ENCODE measurements at places on chromosomes 11 and 22.

- DNase-seq, result no peak
Observed at GRCh38 chr11:46066335-46066734, 54.9 kb downstream of the PHF21A start.

- DNase-seq, result no peak
Observed at GRCh38 chr11:498297-499181, 8.5 kb downstream of the RNH1 start.

GRCh38 chr11:3879967-3880542 lies 24.6 kb downstream of the STIM1 start:
- no peak for DNase-seq

GRCh38 chr11:71156301-71156700 lies 96.1 kb downstream of the SHANK2 start:
- no peak for DNase-seq

- no peak for DNase-seq
Observed at GRCh38 chr11:111639226-111639925, 37.1 kb downstream of the SIK2 start.

GRCh38 chr11:10640308-10640707 lies 53.2 kb downstream of the IRAG1 start:
- DNase-seq, result no peak

- no peak for DNase-seq
Observed at GRCh38 chr11:111039982-111040381, 205.5 kb upstream of the POU2AF2 start.

DNA sequence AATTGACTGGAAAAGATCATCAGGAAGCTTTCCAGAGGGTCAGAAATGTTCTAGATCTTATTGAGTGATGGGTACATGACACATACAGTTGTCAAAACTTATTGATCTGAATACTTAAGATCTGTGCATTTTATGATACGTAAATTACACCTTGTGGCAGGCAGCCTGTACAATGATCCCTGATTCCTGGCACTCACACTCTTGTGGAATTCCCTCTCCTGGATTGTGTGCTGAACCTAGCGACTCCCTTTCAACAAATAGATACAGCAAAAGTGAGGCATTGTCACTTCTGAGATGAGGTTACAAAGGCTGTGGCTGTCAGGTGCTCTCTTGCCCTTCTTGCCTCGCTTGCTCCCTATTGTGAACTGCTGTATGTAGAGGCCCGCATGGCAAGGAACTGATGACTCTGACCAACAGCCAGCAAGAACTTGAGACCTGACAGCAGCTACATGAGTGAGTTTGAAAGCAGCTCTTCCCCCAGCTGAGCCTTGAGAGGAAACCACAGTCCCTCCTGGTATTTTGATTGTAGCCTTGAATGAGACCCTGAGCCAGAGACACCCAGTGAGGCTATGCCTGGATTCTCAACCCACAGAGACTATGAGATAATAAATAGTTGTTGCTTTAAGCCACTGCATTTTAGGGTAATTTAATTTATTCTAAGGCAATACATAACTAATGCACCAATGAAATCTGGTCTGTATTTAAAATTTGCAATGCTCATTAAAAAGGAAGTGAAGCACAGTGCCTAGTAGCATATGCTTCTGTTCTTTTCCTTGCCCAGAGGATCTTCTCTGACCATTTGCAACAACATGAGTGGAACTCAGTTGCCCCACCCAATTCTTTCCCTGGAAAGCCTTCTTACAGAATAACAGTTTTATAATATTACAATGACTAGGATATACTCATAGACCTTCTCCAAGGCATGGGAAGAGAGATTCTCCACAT lies 60.5 kb upstream of the IZUMO1R start:
- no peak for DNase-seq

DNA sequence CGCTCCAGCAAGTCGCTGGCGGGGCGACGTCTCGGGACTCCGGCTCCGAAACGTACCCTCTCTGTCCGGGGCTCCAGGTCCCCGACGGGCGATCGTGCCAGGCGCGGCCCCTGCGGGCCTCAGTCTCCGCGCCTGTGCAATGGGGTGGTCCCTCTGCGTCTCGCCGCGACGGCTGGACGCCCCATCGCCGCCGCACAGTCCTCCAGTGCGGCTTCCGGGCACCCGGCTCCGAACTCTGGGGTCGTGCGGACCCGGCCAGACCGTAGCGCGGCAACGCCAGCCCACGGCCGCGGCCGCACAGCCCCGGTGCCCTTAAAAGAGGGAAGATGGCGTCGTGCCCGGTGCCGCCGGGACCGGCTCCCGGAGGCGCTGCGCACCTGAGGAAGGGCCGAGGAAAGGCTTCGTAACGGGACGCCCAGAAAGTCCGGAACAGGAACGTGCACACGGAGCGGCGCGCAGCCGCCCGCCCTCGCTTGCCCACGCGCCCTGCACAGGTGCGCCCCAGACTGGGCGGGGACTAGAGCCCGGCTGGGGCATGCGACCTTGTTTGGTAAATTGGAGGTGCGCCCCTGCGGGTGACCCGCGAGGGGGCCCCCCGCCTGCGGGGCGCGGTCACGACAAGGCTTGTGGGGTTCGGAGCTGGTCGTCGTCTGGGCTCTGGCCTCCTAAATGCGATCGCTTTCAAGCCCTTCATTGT lies 525 bp downstream of the BIK start:
- DNase-seq, result no peak

GRCh38 chr11:69912161-69912910 lies 93.1 kb upstream of the FGF3 start:
- DNase-seq, result no peak

GRCh38 chr11:1729692-1730011 lies 20.7 kb downstream of the IFITM10 start:
- DNase-seq, result no peak

DNA sequence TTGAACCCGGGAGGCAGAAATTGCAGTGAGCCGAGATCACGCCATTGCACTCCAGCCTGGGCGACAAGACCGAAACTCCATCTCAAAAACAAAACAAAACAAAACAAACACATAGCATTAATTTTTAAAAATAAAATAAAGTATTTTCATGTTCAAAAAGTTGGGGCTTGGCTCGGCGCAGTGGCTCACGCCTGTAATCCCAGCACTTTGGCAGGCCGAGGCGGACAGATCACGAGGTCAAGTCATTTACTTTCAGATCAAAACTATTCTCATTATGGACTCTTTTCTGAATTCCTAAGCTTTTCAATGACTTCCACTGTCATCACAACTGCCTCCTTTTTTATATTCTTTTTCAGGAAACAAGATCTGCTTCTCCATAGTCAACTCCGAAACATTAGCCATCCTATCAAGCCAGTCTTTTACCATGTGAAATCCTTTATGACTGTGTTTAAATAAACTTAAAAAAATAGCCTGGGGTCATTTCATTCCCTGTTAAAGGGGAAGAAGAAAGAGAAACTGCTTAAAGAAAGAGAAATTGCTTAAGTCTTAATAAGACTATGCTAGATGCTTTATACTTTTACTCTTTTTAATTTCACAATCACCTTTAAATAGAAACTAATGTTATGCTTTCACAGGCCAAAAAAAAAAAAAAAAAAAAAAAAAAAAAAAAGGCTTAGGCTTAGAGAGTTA lies 13.1 kb upstream of the CHRNA10 start:
- DNase-seq, result no peak

DNA sequence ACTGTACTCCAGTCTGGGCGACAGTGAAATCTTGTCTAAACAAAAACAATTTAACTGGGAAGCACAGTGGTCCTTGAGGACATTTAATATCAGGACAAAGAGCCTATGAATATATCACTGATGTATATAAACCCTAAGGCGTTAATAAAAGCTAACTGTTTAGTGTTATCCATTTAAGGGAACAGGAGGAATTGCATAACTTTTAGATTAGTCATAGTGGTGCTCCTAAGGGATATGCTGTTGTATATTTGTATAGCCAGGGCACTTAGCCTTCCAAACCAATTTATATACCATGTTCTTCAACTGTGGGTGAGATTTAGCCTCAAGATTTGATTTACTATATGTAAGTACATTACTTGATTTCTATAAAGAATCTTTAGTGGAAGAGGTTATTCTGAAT lies 3.0 kb upstream of the CHEK1 start:
- DNase-seq, result no peak

GRCh38 chr22:34763496-34763895 lies 302.5 kb upstream of the ISX start:
- DNase-seq, result no peak

DNA sequence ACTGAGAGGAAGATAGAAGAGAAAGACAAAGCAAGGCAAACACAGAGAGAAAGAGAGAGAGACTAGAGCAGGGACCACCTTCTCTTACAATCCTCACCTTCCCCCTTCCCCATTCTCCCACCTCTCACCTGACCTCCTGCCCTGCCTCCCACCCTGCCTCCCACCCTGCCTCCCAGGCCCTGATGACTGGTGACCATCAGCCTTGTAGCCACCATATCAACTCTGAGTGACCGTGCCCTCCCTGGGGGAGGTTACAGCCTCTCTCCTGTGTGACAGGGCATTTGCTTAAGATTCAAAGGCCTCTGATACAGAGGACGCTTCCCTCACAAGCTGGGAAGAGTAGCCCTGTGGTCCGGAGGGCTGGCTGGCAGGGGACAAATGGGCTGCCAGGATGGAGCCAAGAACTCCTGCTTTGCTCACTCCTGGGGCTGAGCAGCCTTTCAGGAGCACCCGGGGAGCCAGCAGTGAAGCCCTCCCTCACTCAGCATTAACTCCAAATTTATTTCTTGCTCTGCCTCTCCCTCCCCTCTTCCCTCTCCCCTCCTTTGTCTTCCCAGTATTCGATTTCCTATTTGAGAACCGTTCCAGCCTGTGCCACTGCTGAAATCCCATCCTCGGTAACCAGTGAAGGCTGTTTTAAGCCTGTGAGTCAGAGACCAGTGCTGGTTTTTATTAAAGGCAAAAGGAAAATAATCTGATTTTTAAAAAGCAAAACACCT lies 125.2 kb upstream of the SYT13 start:
- no peak for DNase-seq

- DNase-seq, result no peak
Observed at GRCh38 chr11:65427691-65428577, 5.3 kb downstream of the NEAT1 start.

DNA sequence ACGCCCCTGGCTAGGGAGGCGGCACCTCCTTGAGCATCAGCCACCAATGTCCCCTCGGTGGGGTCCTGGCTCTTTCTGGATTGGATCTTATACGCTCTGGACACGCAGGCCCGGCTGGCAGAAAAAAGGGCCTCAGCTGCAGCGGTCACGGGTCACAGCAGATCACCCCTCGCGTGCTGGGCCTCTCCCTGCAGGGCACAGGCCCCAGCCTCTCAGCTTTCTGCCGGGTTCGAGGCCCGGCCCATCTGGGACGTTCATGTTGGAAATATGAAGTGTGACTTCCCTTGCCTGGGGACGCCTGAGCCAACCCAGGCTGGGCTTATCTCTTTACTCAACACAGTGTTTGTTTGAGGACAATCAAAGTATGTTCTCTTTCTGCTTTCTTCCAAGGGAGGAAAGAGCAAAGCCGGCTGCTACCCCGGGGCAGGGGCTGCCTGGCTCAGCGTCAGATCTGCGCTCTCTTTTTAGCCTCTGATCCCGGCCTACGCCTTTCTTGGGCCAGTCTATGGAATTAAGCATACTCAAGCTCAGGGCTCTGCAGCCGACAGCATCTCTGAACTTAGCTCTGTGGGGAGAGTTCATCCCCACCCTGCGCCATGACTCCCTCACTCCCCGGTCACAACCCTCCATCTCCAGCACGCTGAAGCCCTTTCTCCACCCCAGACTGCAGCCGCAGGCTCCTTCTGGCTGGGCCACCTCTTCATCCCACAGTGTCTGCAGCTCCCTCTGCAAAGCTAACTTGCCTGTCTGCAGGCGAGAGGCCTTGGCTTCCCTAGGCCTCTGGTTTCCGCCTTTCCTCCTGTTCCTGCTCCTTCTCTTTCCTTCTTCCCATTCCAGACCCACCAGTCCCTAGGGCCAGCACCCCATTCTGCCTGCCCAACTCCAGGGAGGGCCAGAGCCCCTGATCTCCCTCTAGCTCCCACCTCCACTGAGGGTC lies 38.8 kb downstream of the ADAMTS15 start:
- DNase-seq, result no peak

- DNase-seq, result no peak
Observed at GRCh38 chr11:120335556-120335907, 681 bp upstream of the ARHGEF12 start.

DNA sequence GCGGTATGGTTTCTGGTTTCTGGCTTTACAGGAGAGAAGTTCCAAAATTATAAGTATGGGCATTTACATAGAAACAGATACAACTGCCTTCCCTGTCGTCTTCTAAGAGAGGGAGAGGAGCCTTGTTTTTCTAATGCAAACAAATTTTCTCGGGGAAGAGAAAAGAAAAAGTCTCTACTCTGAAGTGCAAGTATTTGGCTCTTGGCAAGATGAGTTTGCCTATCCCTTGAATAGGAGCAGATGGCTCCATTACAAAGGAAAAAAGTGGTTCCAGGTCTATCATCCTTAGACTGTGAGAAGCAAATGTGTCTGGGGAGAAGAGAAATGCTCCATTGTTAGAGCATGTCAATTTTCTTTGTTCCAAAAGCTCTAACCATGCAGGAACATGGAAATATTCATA lies 455.6 kb downstream of the BUD13 start:
- no peak for DNase-seq

GRCh38 chr11:37525336-37525735 lies 927.3 kb upstream of the RAG2 start:
- DNase-seq, result no peak

- DNase-seq, result no peak
Observed at GRCh38 chr11:121418625-121419114, 33.4 kb upstream of the SORL1 start.

GRCh38 chr11:100888836-100889235 lies 201.7 kb downstream of the ARHGAP42 start:
- DNase-seq, result no peak

DNA sequence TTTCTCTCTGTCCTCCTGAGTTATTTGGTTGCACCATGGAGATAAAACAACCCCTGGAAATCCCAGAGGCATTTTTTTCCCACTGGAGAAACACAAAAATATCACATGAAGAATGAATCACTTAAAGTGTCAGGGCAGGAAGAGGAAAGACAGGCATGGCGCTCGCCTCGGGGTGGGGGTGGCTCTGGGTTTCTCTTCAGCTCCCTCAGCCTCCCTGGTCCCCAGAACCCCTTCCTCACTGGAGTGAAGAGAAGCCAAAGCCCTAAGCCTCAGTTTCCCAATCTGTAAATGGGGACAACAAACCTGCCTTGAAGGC lies 938 bp downstream of the SHISAL1 start:
- no peak for DNase-seq

DNA sequence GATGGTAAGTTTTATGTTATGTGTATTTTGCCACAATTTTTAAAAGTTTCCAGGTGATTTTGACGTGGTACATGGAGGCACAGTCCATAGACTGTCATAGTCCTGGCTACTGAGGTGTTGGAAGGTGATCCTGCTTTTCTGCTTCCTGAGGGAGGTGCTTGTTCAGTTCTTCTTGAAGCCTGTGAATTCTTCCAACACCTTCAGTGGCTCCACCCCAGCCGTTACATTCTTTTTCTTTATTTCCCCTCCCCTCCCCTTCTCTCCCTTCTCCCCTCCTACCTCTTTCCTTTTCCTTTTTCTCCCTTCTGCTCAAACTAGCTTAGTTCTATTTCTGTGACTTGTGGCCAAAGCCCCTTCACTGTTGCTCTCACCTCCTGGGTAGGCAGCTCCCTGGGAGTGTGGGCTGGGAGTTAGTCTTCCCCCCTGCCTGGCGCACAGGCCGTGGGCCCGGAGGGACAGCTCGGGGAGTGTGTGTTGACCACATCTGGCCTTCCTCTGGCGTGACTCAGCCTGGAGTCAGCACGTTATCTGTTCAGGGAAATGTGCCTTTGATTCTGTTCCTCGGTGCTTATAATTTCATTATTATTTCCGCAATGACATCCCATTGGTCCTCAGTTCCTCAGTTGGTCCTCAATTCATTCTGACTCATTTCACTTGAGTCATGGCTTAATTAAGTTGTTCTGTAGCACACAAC lies 566.2 kb downstream of the TBC1D22A start:
- no peak for DNase-seq

All from activated naive CD8-positive, alpha-beta T cell treated with anti-CD3 and anti-CD28 coated beads, Interleukin-2, amount 50 U/mL, for 16 hours (primary cell).